ENCODE measurements at places on chromosomes 13 and 19. TPM values are rescaled to one million over a fixed set of nuclear protein-coding genes. Genes with fewer than 3 reads are reported as not detected.

Gene ACTMAP
- total RNA-seq: 18.5 TPM

GRCh38 chr19:30459859-30460258 lies 87.7 kb downstream of the ZNF536 start:
- no peaks in the 10 kb centered on the region for H3K27me3 ChIP-seq
- H3K4me3 ChIP-seq: no peak overlapping the region
- no peak overlapping the region for H3K27ac ChIP-seq
- no peaks in the 10 kb centered on the region for H3K4me1 ChIP-seq
- H3K36me3 ChIP-seq: no peaks in the 10 kb centered on the region

Gene KLK5
- total RNA-seq: not detected

Gene KIR3DL1
- 0.23 TPM for total RNA-seq

DNA sequence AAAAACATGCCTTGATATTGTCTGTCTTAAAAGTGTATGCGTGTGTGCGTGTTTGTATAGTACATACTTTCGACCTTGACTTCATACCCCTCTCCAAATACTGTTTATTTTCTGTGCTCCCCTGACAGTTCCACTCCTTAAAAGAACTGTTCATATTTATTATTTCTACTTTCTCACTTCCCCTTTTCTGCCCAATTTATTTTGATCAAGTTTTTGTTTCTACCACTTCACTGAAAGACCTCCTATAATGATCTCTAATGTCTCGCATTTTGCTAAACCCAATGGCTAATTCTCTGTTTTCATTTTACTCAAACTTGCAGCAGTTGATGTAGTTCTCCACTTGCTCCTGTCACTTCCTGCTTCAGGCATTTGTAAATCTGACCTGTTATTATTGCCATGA lies 426.1 kb upstream of the KLF12 start:
- no peaks in the 10 kb centered on the region for H3K36me3 ChIP-seq
- no peak overlapping the region for H3K27ac ChIP-seq
- no peaks in the 10 kb centered on the region for H3K4me1 ChIP-seq
- H3K4me3 ChIP-seq: no peak overlapping the region

DNA sequence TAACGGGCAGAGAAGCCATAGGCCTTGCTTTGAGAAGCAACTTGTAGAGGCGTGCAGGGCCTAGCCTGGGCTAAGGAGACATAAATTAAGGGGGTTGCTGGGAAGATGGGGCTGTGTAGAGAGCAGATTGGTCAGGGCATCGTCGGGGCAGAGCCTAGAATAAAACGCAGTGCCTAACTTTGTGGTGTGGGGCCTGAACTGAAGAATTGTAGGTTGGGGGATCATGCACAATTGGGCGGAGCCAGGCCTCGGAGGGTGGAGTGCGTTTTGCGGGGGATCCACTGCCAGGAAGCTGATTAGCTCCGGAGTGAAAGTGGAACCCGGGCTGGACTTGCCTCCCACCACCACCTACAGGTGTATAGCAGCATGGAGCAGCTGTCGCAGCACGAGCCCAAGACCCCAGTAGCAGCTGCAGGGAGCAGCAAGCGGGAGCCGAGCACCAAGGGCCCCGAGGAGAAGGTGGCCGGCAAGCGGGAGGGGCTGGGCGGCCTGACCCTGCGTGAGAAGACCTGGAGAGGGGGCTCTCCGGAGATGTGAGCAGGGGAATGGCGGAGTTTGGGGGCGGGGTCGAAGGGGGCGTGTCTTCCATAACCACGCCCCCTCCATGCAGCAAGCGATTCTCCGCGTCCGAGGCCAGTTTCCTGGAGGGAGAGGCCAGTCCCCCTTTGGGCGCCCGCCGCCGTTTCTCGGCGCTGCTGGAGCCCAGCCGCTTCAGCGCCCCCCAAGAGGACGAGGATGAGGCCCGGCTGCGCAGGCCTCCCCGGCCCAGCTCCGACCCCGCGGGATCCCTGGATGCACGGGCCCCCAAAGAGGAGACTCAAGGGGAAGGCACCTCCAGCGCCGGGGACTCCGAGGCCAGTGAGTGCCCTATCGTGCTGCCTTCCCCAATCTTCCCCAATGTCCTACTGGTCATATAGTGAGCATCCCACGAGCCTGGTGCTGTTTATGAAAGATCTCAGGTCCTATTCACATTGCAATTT lies 13.8 kb downstream of the DNASE2 start:
- peak; percentile 84 for DNase-seq
- no peaks in the 10 kb centered on the region for H3K27me3 ChIP-seq
- peaks cover 5% of the 10 kb centered on the region for H3K4me1 ChIP-seq

DNA sequence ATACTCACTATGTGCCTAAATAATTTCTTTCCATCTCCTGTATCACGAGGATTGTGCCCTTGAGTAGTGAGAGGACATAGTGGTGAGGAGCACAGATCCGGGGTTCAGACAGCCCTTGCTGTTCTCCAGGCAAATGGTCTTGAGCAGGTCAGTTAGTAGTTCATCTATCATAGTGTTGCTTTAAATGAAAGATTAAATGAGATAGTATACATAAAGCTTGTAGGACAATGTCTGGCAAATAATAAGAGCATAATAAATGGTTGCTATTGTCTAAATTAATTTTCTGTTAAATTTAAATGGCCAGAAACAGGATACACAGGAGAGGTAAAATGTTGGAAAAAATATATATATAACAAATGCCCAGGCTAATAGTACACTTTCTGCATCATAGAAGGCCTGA lies 23.4 kb downstream of the FAM124A start:
- no peaks in the 10 kb centered on the region for H3K36me3 ChIP-seq
- H3K27ac ChIP-seq: no peak overlapping the region
- H3K27me3 ChIP-seq: no peaks in the 10 kb centered on the region

DNA sequence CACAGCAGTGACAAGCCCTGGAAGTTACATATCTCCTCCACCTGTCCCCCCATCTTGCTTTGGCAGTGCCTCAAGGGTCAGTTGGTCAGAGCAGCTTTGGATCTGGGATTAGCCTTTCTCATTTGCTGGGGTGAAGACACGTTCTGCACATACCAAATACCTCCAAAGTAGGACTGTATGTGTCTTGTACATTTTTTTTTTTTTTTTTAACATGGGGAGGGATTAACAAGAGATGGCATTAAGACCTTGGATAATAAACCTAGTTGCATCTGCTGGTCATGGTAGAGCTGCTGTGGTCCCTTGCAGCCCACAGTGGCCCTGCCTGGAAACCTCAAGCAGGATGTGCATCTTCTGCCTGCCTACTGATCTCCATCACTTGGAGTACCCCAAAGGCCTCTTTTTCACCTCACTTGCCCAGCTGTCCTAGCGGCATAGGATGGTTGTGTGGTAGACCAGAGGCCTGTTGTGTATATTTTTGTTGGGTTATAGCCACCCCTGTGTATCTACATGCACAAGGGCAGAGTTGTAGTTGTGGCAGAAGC lies 2.5 kb downstream of the RPS19 start:
- H3K36me3 ChIP-seq: peaks cover 64% of the 10 kb centered on the region
- H3K4me3 ChIP-seq: peak overlapping the region; percentile 92
- peaks cover 48% of the 10 kb centered on the region for H3K4me1 ChIP-seq
- H3K27ac ChIP-seq: no peak overlapping the region
- H3K27me3 ChIP-seq: no peaks in the 10 kb centered on the region

- DNase-seq: no peak
- H3K4me3 ChIP-seq: no peak overlapping the region
- no peaks in the 10 kb centered on the region for H3K36me3 ChIP-seq
- no peaks in the 10 kb centered on the region for H3K27me3 ChIP-seq
- H3K27ac ChIP-seq: no peak overlapping the region
These were observed 158.1 kb upstream of the SGCG start for GRCh38 chr13:23022704-23023103.

DNA sequence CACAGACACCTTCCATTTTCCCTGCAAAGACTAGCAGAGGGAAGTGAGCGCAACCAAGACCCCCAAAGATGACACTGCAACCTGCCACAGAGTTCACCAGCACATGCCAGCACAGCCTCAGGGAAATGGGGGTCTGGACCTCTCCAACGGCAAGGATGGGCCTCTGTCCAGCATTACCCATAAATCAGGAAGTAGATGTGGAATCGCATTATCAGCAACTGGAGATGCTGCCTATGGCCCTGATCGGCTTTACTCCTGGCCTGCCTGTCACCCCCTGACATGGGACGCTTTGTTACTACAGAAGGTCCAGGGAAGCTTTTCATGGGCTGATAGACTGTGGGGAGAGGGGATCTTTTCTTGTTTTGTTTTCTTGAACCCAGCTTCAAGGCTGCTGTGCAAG lies 41.4 kb upstream of the POU2F2 start:
- DNase-seq: no peak
- H3K27me3 ChIP-seq: peaks cover 42% of the 10 kb centered on the region
- no peaks in the 10 kb centered on the region for H3K4me1 ChIP-seq
- H3K27ac ChIP-seq: no peak overlapping the region
- H3K4me3 ChIP-seq: no peak overlapping the region

DNA sequence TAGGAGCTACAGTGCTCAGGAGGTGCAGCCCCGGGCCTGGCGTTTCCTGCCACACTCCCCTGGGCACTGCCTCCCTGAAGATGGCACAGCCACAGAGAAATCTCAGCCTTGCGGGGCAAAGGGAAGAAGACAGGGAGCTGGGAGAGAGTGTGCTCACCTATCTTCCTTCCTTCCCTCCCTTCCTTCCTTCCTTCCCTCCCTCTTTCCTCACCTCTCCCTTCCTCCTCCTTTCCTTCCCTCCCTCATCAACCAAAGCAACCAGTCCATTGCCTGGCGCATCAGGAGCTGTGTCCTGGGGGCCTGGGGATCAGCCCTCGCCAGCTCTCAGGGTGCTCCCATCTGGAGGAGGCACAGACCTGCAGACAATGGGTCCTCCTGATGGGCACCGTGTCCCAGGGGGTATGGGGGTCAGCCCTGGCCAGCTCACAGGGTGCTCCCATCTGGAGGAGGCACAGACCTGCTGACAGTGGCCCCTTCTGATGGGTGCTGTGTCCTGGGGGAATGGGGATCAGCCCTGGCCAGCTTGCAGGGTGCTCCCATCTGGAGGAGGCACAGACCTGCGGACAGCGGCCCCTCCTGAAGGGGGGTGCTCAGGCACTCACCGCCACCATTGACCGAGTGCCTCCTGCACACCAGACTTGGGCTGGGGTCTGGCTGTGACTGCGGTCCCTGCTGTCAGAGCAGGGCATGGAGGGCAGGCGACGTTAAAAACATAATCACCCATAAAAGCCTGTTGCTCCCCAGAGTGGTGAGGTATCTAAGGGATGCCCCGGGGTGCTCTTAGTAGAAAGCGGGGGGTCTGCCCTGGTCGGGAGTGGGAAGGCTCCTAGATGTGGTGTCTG lies 120.2 kb downstream of the URI1 start:
- H3K4me3 ChIP-seq: no peak overlapping the region
- H3K27ac ChIP-seq: no peak overlapping the region
- no peak for DNase-seq
- no peaks in the 10 kb centered on the region for H3K36me3 ChIP-seq
- no peaks in the 10 kb centered on the region for H3K4me1 ChIP-seq

DNA sequence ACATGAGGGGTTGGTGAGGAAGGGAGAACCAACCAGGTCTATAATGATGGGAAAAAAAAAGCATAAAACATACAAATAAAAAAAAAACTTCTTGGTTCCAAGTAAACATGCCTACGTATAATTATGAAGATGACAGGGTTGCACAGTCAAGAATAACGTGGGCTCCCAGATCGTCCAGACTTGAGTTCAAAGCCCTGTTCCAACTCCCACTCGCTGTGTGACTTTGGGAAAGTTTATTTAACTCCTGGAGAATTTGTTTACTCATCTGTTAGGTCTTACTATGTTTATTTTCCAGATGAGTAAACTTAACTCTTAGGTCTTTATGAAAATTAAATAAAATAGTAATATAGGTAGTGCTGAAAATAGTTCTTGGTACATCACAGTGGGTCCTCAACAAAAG lies 13.8 kb downstream of the STARD13 start:
- H3K4me3 ChIP-seq: no peak overlapping the region
- no peak for DNase-seq
- H3K36me3 ChIP-seq: no peaks in the 10 kb centered on the region
- H3K4me1 ChIP-seq: peaks cover 60% of the 10 kb centered on the region
- no peaks in the 10 kb centered on the region for H3K27me3 ChIP-seq
- peak overlapping the region; percentile 45 for H3K27ac ChIP-seq

Measured in upper lobe of right lung (tissue), 1 donor.